Right ventricle myocardium inferior (tissue), 1 donor: ENCODE measurements at places on chromosomes 1 and 21. TPM values are rescaled to one million over a fixed set of nuclear protein-coding genes. Genes with fewer than 3 reads are reported as not detected.

Gene LEPR
- 3.5 TPM for total RNA-seq

DNA sequence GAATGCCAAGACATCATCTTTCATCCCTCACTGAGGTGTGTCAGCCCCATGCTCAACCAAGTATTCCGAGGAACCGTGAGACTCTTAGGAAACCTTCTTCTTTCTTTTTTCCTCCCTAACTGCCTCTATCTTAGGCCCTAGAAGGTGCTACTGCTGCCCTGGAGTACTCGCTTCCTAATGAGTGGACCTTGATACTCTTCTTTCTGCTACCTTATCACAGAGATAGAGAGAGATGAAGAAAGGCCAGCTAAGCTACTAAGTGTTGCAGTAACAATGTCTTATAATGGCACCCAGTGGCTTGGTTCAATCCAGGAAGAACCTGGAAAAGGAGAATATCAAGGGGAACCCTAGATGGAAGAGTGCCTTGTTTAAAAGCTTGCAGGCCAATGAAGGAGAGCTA is 86.6 kb downstream of the KIRREL1 start:
- no peak for DNase-seq

Gene DESI2
- 21.2 TPM for total RNA-seq

Gene CFHR2
- total RNA-seq: not detected

DNA sequence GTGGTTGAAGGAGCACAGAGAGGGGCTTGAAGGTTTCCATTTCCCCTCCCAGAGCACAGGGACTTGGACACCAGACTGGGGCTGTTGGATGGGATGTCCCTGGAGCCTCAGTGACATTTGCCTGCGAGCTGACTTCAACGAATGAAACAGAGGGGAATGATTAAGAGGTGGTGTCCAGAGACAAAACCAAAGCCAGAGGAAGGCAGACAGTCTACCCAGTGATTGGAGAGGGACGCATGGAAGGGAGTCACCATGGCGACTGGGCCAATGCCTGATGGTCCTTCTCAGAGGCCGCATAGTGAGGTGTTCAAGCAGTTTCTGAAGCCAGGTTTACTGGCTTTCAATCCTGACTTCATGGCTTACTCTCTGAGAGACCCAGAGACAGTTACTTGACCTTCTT is 77.2 kb downstream of the NUF2 start:
- no peak for DNase-seq

GRCh38 chr1:117871013-117871412 is 58.4 kb downstream of the GDAP2 start:
- no peak for DNase-seq

Gene ATAD3C
- 1.8 TPM for total RNA-seq

Gene MRAP
- 1.4 TPM for total RNA-seq

DNA sequence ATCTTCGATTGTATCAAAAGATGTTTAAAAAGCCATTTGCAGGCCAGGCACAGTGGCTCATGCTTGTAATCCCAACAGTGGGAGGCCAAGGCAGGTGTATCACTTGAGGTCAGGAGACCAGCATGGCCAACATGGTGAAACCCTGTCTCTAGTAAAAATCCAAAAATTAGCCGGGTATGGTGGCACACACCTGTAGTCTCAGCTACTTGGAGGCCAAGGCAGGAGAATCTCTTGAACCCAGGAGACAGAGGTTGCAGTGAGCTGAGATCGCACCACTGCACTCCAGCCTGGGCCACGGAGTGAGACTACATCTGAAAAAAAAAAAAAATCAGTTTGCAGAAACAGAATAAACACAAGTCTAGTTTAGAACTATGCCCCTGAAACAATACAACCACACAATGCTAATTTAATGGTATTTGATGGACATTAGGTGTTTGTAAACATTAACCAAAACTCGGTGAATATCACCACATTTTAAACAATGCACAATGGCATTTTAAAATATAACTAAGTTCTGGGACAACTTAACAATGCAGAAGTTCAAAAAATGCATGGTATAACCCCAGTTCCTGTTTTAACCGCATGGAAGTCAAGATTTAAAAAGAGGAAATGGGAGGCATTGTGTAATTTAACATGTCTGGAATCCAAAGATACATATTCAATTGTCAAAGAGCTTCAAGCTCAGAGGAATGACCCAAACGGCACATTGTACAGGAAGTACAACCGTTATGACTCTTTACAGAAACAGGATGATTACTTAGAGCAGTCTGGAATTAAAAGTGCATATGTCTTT is 7.1 kb upstream of the PTTG1IP start:
- DNase-seq: no peak

Gene ZDHHC18
- 17.7 TPM for total RNA-seq

GRCh38 chr1:90370686-90371447 is 346.2 kb downstream of the BARHL2 start:
- no peak for DNase-seq

Gene KCNH1
- total RNA-seq: not detected

DNA sequence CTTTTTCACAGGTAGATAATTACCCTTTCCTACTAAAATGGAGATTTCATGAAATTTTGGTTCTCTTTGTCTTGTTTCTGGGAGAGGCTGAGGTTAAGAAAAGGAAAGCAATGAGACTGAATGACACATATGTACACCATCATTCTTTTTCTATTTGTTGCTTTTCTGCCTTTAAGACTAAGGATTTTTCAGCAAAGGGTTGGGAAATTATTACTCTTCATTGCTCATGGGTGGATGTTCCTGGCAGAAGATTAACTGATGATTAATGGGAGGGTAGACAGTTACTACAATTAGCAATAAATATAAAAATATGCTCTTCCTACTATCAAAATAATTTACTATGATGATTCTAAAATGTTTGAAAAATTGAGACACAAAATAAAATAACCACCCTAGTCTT is 316.5 kb upstream of the USP24 start:
- no peak for DNase-seq

Gene C1orf141
- total RNA-seq: not detected

Gene FASLG
- 0.16 TPM for total RNA-seq

Gene OR14K1
- total RNA-seq: not detected

- DNase-seq: no peak
Measured at GRCh38 chr21:25456672-25457071, 150.6 kb downstream of the MRPL39 start.

Gene PPFIA4
- total RNA-seq: 22.2 TPM

GRCh38 chr1:203455706-203456105 is 19.9 kb upstream of the PRELP start:
- no peak for DNase-seq
